ENCODE measurements at places on chromosomes 4 and X.

GRCh38 chr4:132540268-132540667 lies 608.8 kb upstream of the PCDH10 start:
- no peak for DNase-seq

- DNase-seq, result no peak
Observed at GRCh38 chr4:41750121-41750625, 1.6 kb upstream of the PHOX2B start.

DNA sequence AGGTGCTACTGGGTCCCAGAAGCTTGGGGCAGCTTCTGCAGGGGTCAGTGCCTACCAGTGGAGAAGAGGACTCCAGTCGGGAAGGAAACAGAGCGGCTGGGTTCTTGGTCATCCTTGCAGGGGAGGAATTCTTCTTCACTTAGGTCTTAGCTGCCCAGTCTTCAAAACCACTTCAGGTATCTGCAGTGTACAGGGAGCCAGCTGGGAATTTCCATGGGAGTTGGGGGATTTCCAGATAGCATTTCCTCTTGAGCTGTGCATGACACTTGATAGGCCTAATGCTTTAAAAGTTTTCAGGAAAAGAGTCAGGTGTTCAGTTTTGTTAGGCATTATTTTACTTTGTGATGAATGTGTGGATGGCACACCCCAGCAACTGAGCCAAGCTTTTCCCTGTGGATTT lies 58.1 kb upstream of the ENPP6 start:
- DNase-seq, result no peak

DNA sequence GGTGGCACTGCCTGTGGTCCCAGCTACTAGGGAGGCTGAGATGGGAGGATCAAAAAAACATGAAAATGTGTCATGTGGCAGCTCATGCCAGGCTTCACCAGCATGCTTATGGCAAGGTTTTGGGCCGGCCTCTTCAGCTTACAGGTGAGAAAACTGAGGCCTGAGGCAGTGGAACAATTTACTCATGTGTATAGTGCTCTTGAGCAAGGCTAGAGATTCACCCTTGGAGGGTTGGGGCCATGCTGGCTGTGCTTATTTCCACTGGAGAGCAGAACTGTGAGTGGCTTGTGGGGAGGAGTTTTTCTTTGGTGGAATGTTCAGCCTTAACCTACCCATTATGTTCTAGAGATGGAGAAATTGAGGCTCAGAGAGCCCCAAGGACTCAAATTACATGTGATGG lies 31.8 kb downstream of the NSD2 start:
- no peak for DNase-seq

- no peak for DNase-seq
Observed at GRCh38 chr4:179441596-179441995, 1999.4 kb upstream of the AGA start.

DNA sequence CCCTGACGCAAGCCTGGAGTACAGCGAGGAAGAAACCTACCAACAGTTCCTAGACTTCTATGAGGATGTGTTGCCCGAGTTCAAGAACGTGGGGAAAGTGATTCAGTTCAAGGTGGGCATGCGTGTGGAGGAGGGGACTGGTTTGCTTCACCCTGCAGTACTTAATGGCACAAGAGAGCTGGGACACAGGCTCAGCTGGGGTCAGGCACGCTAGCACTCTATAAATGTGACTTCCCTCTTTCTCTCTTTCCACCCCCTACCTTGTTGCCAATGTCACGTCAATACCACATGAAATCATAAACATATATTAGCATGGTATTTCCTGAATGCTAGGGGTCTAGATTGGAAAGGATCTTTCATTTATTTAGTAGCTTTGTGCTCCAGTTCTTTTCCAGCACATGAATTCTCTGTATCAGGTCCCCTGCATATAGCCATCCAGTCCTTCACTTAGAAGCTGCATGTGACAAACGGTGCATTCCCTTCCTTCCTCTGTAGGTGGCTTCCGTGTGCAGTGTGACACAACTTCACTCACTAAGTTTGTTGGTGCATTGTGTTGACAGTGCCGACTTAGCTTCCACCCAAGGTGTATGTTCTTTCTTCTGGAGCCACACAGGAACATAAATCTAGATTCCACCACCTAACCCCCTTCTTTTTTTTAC lies 25.6 kb downstream of the ZRSR2 start:
- no peak for DNase-seq

DNA sequence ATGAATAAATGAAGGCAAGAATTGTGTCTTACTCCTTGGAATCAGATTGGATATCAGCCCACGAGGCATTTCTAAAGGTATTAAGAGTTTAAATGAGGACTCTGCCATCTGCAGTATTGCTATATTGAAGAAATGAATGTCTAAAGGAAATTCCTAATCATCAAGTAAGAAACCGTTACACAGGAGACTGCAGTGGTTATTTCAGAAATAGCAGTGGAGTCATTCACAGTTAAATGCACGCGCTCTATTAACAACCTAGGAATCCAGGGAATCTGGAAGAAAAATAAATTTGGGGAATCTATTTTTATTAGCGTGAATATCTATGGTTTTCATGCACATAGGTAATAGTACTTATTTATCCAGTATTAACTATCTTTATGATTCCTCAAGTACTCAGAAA lies 334.2 kb downstream of the TENM3 start:
- DNase-seq, result no peak

- DNase-seq, result no peak
Observed at GRCh38 chrX:136146614-136147314, 569 bp upstream of the FHL1 start.

DNA sequence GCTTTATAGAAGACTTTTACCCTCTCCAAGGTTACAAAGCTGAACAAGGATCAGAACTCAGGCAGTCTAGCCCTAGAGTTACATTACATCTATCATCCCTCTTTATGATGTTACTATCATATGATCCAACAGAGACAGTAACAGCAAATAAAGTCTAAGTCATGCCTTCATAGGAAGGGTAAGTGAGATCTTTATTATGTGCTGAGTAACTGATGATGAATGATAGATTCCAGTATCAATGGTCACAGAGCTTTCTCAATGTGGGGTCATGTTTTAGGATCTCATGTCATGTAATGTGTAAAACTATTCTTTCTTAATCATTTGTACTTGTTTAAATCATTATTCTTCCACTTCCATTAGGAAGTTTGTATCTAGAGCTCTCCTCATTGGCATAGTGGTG lies 22.8 kb downstream of the ELOVL6 start:
- DNase-seq, result no peak

GRCh38 chr4:99946356-99947189 lies at the start of gene DNAJB14:
Gene DNAJB14, minus strand, starts transcription at chr4:99946618. Its CDS starts 47 bp downstream, at chr4:99946571.
- peak; percentile 34 for DNase-seq

GRCh38 chr4:7862561-7863192 lies 77.0 kb downstream of the AFAP1 start:
- DNase-seq, result no peak
